ENCODE measurements at places on chromosomes 13 and 19.
A peak's percentile ranks its signal among the peaks of the same experiment; 100 is the strongest.

GRCh38 chr19:14479309-14479974 is 4.3 kb upstream of the PTGER1 start:
- DNase-seq = no peak

GRCh38 chr19:17335575-17335974 is 920 bp upstream of the ANO8 start:
- no peak for DNase-seq

DNA sequence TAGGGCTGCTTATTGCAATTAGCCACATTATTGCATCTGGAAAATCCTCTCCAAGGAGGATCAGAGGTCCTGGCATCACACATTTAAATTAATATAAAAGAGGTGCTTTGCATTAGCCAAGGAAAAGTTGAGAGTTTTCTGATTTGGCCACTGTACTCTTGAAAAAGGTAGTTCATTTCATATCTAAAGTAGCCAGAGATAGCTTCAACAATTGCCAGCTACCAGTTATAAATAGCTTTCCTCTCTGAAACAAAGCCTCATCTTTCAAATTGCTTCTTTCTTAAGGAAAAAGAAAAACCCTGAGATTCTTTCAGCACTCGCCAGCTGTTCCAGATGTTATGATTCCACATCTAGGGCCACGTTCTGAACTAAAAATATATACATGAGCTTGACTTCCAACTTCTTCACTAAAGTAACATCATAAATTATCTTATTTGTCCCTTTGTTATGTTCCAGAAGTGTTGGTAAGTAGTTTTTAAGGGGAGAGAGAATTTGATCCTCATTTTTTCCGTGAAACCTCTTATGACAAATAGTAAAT is 69.6 kb downstream of the ERCC5 start:
- DNase-seq = no peak

- peak; percentile 6 for DNase-seq
Measured at GRCh38 chr13:60108589-60108988, 55.1 kb downstream of the DIAPH3 start.

GRCh38 chr19:535017-535835 is 3.7 kb downstream of the CDC34 start:
- DNase-seq = no peak

- no peak for DNase-seq
Measured at GRCh38 chr19:32311371-32311770, 34.0 kb upstream of the ZNF507 start.

- no peak for DNase-seq
Measured at GRCh38 chr13:111338841-111339240, 18.4 kb downstream of the TEX29 start.

GRCh38 chr19:45591004-45591637 is 6.5 kb upstream of the OPA3 start:
- DNase-seq = peak; percentile 19

- no peak for DNase-seq
Measured at GRCh38 chr19:5018224-5019015, 49.5 kb downstream of the KDM4B start.

DNA sequence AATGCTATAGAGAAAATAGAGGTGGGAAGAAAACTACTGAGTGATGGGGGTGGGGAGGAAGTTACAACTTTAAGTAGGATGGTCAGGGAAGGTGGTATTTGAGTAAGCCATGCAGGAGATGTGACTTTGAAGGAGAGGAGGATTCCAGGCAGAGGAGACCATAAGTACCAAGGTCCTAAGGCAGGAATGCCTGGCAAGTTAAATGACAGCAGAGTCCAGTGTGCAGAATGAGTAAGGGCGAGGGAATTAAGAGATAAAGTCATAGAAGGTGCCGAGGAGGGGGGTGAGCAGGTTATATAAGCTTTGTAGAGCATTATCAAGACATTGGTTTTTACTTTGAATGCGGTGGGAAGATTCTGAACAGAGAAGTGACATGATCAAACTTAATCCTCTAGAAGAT is 43.2 kb upstream of the WDFY2 start:
- no peak for DNase-seq

GRCh38 chr13:66574606-66575005 is 655.5 kb downstream of the PCDH9 start:
- no peak for DNase-seq

- DNase-seq = no peak
Measured at GRCh38 chr19:32018014-32018413, 327.4 kb upstream of the ZNF507 start.

GRCh38 chr19:46950526-46951170 is 69.0 kb upstream of the NPAS1 start:
- DNase-seq = no peak

- no peak for DNase-seq
Measured at GRCh38 chr13:81080911-81081454, 740.1 kb upstream of the SPRY2 start.

GRCh38 chr13:94063096-94063495 is 416.4 kb downstream of the DCT start:
- no peak for DNase-seq

GRCh38 chr19:5718579-5719273 is 1.2 kb downstream of the LONP1 start:
- peak; percentile 74 for DNase-seq

DNA sequence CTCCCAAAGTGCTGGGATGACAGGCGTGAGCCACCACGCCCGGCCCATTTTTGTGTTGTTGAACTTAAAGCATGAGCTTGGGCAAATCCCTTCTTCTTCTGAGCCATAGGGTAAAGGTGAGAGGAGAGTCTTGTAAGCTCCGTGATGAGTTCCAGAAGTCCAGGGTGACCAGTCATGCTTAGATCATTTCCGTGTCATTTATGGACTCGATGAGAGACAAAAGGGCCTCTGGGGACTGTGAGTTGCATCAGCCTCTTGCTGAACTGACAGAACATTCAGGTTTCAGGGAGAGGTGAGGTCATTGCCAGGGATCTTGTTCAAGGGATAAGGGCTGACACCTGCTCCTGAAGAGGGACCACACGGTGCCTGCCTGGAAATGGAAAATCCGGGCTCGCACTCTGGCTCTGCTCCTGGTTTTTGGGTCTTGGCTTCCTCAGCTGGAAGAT is 53.6 kb downstream of the GADD45B start:
- DNase-seq = no peak

GRCh38 chr13:25080773-25081172 is 15.2 kb upstream of the PABPC3 start:
- DNase-seq = peak; percentile 86

GRCh38 chr19:19775891-19776205 is 42.9 kb upstream of the ZNF14 start:
- DNase-seq = no peak

DNA sequence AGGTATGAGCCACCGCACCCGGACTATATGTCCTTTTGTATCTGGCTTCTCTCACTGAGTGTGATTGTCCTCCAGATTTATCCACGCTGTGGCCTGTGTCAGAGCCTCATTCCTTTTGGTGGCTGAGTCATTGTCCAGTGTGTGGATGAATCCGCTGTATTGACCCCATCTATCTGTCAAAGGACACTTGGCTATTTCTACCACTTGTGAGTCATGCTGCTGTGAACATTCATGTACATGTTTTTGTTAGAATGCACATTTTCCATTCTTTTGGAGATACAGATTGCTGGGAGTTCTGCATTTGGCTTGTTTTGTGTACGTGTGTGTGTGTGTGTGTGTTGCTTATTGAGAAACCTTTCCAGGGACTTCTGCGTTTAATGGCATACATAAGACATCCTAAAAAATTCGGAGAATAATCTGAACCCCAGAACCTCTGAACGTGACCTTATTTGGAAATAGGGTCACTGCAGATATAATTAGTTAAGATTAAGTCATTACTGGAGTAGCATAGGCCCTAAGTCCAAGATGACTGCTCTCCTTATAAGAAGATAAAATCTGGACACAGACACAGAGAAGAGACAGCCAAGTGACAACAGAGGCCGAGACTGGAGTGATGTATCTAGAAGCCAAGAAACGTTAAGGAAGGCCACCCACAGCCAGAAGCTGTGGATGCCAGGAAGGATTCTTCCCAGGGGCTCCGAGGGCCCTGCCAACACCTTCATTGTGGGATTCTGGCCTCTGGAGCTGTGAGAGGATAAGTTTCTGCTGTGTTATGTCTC is 4.9 kb upstream of the GIPC3 start:
- DNase-seq = no peak

DNA sequence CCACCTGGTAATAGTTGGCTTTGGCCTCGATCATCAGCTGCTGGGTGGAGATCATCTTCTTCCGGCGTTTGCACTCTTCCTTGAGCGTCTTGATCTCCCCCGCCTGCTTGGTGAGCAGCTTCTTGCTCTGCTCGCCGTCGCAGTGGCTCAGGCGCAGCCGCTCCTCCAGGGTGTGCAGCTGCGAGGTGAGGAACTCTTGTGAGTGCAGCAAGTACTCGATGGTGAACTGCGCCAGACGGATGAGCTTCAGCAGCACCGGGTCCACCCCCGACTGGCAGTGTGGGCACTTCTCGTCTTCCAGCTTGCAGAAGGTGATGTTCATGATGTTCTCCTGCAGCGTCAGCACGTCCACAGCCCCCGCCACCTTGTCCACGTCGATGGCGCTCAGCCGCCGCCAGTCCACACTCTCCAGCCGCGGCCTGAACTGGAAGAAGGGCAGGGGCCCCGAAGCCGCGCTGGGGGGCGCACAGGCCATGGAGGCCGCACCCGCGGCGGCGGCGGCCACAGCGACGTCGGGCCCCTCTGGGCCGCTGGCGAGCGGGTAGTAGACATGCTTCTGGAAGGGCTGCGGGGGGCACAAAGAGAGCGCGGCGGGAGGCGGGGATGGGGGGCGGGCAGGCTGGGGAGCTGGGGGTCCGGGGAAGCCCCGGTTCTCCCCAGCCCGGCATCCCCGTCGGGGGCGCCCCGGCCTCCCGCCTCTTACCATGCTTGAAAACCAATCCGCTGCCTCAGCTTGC is 3.0 kb downstream of the DZIP1 start:
- DNase-seq = no peak

- DNase-seq = no peak
Measured at GRCh38 chr13:30827578-30827925, 78.5 kb upstream of the MEDAG start.

DNA sequence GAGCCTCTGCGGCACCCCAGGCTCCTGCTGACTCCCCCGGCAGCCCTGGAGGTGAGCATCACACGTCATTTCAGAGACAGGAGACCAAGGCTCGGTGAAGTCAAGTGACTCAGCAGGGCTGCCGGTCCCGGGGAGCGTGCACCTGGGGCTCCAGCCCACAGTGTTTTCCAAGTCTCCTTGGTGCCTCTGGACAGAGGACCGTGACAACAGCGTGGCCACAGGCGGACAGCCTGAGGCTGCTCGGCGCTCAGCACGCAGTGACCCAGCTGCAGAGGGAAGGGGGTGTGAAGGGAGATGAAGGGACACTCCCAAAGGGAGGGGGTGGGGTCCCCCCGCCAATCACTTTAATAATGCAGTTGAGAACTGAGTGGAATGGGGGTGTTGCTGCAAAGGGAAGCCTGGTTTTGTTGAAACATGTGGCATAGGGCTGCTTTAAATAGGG is 17.5 kb upstream of the ASPDH start:
- DNase-seq = no peak

GRCh38 chr19:13860679-13861391 is 16.1 kb upstream of the NANOS3 start:
- DNase-seq = no peak

DNA sequence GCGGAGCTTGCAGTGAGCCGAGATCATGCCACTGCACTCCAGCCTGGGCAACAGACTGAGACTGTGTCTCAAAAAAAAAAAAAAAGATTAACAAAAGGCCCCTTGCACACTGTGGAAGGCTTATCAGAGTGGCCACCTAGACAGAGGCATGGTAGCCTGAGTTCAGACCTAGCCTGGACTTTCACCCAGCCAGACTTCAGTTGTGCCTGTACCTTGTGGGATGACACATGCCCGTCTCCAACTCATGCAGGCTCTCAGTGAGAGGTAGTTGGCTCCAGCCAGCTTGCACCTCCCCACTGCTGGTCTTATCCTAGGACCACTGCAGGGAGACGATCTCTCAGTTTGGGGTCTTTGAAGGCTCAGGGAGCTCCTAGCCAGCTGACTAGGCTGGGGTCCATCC is 52.2 kb downstream of the GATAD2A start:
- no peak for DNase-seq

Data from hematopoietic multipotent progenitor cell treated with erythropoietin and hydrocortisone succinate and interleukin-3 and kit ligand, for 15 days (in vitro differentiated cells).